Activated CD8-positive, alpha-beta memory T cell treated with anti-CD3 and anti-CD28 coated beads, Interleukin-2, amount 50 U/mL, for 4 hours (primary cell): ENCODE measurements at places on chromosomes 6 and 20.

GRCh38 chr6:15337582-15337981 lies 91.7 kb downstream of the JARID2 start:
- DNase-seq: no peak

DNA sequence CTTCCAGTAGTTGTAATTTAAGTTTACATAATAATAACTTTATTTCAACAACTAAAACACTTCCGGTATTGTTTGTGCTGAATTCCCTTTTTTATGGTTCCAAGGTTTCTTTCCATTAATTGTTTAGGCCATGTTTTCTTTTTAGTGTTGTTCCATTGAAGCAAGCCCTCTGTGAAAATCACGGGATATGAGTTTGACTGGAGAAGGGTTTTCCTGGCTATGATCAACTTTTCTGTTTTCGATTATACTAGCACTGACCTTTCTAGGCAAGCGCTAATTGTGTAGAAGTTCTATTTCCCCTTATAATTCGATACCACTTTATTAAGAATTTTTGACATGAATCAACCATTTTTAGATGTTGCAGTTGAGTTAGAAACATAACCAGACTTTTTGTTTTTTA lies 2.4 kb downstream of the LAMA2 start:
- no peak for DNase-seq

DNA sequence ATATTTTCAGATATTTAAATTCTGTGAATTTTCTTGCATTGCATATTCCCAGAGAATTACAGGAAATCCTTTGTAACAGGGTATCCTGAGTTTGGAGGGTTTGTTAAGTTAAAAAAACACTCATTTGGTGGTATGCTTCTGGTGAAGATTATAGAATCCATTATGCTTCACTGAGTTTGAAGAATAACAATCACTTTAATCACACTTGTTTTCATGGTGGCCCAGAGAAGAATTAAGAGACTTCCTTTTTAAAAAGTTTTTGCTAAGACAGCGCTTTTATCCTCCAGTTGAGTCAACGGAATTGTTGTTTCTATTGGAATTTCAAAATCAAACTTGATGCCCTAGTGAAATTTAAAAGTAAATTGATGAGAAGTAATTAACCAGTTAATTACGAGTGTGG lies 17.4 kb downstream of the PLEKHG1 start:
- no peak for DNase-seq

DNA sequence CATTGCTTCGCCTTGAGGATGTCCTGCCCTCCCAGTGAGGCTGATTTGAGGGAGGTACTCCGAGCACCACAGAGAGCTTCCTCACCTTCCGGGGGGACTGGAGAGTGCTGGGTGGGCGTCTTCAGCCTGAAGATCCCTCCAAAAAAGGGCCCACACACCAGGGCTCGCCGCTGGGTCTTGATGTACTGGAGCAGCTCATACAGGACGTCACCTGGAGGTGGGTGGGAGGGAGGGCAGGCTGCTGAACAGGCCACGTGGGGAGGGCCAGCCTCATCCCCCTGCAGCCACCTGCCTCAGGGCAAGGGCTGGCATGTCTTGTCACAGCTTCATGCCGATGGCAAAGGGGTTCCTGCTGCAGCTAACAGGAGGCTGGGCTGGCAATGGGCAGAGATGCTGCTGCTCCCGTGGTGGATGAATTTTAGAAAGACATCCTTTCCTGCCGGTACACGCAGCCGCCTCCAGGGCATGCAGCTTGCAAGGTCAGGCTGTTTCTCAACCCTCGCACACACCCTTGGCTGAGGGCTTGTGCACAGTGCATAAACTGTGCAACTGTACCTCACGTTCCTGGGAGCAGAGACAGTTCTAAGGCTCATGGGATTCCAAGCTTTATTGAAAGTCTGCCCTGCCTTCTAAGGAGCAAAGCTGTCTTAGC lies 14.0 kb downstream of the ETV7 start:
- no peak for DNase-seq

DNA sequence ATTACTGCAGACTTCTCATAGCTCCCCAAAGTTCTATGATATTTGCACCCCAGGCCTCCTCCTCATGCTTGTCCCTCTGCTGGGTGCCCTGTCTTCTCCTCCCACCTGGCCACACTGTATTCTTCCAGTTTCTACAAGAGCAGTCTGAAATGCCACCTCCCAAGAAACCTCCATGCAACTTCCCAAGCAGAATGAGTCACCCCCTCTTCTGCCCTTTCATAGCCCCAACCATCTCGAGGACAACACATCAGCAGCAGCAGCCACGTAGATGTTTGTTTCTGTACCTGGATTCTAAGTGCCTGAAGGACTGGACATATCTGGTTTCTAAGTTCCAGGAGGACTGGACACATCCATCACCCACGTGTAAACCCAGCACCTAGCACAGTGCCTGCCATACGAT lies 6.6 kb upstream of the ULBP2 start:
- no peak for DNase-seq

DNA sequence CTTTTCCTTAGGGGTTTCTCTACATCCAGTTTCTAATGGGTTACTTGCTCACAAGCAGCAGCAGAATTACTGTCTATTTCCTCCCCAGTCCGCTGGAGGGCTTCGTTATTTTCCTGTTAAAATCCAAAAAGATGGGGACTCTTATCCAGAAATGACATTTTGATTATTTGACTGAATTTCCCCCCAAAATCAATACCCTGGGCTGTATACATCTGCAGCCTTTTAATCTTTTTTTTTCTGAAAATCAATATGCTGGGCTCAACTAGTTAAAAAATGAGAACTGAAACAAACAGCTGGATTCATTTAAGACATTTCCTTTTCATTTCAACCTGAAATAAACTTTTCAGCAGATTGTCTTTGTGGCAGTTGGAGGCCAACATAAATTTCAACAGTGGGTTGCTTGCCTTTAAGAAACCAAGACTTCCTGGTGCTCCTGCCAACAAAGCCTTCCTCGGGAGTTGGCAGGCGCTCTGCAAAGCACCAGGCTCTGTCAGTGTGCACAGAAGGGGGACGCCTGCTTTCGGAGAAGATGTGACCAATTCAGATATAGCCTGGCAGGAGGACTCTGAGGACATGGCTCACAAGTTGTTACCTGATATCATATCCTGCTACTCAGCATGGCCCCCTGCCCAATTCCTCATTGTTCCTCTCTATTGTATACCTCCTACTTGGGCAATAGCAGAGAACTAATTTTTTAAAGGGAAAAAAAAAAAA lies 204.7 kb upstream of the ARG1 start:
- no peak for DNase-seq

DNA sequence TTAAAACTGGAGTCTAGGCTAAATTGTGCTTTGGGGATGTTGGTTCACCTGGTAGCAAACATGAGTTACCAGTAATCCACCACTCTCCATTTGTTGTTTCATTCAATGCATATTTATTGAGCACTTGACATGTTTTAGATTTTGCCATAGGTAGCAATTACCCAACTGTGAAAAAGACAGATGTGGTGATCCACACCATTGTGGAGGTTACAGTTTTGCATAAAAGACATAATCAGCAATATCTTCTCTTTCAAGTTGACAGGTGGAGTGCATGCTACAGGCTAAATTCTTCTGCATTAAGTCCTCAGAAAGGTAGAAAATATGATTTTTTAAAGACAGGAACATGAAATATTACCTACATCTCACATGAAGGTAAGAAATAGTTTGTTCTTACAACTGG lies 143.0 kb upstream of the TSHZ2 start:
- no peak for DNase-seq

- no peak for DNase-seq
These were observed 32.8 kb upstream of the GMPR start for GRCh38 chr6:16205377-16206144.

- DNase-seq: no peak
These were observed 270.2 kb upstream of the PRDM1 start for GRCh38 chr6:105815661-105816555.

GRCh38 chr6:161079566-161080262 lies 88.1 kb downstream of the MAP3K4 start:
- peak; percentile 48 for DNase-seq

- DNase-seq: no peak
These were observed 11.6 kb upstream of the TAGAP start for GRCh38 chr6:159056432-159056831.

DNA sequence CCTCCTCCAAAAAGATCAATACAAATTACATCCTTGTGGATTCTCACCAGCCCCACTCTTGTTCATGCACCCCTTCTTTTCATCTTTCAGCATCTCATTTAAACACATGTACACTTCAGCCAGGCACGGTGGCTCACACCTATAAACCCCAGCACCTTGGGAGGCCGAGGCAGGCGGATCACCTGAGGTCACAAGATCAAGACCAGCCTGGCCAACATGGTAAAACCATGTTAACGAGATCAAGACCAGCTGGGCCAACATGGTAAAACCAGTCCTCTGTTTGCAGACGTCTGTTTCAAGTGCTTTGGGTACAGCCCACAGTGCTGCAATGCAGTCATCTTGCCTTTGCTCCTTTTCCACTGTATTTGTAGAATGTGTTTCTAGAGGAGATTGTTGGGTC lies 45.3 kb downstream of the ZMYND8 start:
- no peak for DNase-seq

DNA sequence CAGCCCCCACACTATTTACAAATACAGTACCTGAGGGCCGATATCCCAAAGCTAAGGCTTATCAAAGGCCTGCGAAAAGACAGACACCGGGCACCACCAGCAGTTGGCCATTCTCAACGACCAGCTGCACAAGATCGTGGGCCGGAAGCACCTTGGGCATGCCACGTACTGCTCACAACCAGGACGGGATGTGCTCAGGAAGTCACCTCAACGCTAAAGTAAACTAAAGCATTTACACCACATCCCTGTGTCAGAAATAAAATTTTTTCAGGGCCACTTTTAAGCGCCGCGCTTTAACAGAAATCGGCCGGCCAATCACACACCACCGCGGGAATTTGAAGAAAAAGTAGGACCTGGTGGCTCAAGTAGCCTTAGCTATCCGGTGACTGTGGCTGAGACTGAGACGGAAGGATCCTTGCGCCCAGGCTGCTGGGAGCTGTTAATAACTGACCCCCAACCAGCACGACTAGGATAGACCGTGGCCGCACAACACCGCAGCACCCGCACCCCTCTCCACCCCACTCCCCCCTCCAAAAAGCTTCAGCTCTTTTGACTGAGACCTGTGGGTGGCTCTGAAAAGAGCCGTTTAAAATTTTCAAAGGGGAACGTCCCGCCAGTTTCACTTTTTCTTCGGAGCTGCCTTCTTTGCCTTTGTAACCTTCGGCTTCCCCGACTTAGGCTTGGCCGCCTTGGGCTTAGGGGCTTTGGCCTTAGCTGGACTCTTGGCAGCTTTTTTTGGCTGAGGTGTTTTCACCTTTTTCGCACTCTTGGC lies 131.2 kb upstream of the BTN3A2 start:
- peak; percentile 51 for DNase-seq

DNA sequence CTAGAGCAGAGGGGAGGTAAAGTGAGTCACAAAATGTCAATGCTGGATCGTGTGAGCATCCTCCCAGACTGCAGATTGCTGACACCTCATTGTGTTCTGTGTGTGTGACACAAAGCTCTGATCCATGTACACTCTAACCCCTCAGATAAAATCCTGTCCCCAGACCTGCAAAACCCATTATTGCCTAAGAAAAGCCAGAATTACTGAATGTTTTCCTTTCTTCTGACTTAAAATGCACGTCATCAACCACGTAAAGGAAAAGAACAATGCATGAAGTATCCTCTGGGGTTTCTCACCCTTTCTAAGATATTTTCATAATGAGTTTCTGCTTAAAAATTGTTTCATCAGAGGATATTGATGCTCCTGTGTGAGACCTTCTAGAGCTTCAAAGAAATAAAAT lies 218.0 kb upstream of the PREP start:
- no peak for DNase-seq

DNA sequence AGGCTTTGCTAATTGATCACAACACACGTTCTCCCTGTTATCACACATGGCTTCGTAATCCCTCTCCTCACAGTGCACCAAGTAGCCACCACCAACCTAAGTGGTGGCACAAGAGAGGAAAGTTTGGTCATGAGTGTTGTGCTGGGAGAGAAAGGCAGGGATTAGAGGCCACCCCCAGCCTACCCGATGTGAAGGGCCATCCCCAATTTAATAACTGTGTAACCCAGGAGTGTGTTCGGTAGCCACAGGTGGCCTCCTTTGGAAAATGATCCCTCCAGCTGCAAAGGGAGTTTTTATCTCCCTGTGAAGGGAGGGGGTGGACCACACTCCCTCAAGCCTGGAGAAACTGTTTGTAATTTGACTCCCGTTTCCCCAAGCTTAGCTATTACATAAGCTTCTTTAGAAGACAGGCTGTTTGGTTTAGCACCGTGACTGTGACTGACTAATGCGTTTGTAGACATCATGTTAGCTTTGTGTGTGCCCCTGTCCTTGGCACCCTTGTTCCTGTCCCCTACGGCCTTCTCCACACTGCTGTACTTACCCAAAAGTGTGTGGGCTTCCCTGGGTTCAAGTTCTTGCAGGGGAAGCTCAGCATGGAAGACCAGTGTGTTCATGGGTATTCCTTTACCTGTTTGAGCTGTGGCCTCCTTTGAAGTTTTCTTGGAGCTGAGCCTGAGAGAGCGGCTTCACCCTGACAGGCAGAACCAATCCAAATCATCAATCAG lies 20.6 kb downstream of the PPP1R16B start:
- DNase-seq: no peak

DNA sequence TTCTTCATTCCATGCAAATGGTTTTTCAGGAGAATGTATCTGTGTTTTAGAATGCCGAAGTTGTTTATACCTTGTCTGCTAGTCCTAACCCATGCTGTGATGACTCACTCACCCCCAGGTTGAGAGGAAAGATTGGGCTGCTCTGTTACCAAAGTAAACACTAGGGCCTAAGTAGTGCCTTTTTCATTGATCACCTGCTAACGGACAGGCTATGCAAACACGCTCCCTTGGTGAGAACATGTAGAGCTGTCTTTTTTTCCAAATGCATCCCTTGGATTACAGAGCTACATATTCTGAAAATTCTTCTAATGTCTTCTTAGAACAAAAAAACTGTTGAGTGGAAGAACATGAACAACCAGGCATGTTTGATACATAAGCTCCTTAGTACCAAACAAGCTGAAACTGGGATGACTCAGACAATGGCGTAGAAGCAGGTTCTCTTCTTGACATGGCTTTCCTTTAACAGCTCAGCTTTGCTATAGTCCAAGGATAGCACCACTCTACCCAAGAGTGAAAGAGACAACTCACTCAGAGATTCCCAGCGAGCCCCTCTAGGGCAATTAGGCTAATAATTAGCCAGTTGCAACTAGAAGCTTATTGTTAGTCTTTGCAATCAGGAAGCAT lies 20.5 kb downstream of the PERP start:
- no peak for DNase-seq

GRCh38 chr20:53034899-53035298 lies 62.7 kb downstream of the TSHZ2 start:
- DNase-seq: no peak

GRCh38 chr20:62321521-62321948 lies 18.7 kb downstream of the ADRM1 start:
- DNase-seq: no peak

DNA sequence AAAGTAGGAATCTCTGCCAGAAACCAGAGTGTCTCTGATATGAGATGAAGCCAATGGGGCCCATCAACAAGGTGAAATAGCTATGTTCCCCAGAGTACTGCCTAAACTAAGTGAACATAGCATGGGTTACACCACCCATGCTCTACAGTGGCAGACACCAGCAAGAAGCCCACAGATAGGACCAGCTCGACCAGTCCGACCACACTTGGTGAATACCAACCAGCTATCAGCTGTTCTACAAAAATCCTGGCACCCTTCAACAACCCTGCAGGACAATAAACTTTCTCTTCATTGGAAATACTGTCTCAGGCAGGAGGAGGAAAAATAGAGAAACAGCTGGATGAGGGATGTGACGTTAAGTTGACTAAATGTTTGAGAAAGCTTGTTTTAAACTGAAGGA lies 311.4 kb downstream of the EPM2A start:
- no peak for DNase-seq

GRCh38 chr6:166648846-166649245 lies 21.8 kb upstream of the RPS6KA2 start:
- DNase-seq: no peak
